Vagina (tissue), 2 donors: ENCODE measurements at places on chromosomes 13 and 19.

DNA sequence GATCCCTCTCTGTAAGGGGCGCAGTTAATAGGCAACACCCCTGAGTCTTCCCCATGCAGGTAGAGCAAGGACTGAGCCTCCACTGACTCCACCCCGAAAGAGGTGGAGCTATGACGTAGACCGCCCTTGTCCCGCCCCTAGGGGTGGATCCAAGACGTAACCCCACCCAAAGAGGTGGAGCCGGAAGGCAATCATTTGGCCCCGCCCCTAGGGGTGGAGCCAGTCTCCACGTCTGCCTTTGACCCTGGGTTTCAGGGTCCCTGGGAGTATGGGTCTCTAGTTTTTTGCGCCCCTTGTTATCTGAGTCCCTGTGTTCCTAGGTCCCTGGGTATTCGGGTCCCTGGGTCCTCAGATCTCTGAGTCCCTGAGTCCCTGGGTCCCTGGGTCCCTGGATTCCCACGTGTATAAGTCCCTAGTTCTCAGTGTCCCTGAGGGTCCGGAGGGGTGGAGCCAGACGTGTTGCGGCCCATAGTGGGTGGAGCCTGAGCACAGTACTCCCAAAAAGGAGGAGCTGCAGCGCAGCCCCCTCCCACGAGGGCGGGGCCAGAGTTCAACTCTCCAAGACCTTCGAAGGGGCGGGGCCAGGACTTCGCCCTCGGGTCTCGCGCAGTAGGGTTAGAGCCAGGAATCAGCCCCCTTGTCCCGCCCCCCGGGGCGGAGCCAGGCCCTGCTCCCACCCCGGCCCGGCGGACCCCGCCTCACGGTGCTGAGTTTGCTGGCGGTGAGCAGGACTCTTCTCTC is 5.3 kb downstream of the DENND1C start:
- no peak for DNase-seq

DNA sequence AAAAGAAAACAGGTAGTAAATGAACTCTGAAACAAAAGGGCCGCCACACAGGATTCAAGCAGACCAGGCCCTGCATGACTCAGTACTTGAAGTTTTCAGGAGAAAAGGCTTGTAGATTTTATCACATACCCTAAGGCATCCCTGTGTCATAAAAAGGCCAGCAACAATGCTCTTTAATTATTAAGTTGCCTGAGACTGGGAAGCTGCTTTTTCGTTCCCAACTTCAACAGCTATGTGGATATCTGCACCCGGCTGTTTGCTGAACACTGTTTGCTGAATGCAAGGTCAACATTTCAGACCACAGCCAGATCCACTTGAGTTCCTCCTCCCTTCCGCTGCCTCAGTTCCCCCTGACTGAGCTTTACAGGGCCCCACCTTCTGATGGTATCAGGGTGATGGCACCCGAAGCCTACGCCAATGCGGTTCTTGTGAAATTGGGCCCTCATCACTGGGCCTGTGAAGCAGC is 6.1 kb upstream of the ECH1 start:
- no peak for DNase-seq

DNA sequence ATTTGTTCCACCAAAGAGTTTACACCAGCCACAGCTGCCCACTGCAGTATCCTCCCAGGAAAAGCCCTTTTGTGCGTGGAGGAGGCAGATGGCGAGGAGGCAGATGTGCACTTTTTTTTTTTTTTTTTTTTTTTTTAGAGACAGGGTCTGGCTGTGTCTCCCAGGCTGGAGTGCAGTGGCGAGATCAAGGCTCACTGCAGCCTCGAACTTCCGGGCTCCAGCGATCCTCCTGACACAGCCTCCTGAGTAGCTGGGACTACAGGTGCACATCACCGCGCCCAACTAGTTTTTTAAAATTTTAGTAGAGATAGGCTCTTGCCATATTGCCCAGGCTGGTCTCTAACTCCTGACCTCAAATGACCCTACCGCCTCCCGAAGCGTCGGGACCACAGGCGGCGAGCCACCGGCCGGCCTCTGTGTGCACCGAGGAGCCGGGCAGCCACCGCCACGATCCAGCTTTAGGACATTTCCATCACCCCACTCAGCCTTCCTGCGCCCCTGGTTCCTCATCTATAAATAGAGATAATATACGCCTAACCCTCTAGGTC is 563 bp upstream of the PDCD5 start:
- no peak for DNase-seq

GRCh38 chr19:17227798-17228367 is 1.9 kb downstream of the OCEL1 start:
- no peak for DNase-seq
